HT-29 (cell line): ENCODE measurements at places on chromosomes 2 and 18. TPM values are rescaled to one million over a fixed set of nuclear protein-coding genes. Genes with fewer than 3 reads are reported as not detected.

GRCh38 chr2:143231254-143231645, 102.0 kb downstream of the ARHGAP15 start:
- no peak for DNase-seq

GRCh38 chr2:88824951-88825350, 133.5 kb downstream of the RPIA start:
- DNase-seq: no peak

DNA sequence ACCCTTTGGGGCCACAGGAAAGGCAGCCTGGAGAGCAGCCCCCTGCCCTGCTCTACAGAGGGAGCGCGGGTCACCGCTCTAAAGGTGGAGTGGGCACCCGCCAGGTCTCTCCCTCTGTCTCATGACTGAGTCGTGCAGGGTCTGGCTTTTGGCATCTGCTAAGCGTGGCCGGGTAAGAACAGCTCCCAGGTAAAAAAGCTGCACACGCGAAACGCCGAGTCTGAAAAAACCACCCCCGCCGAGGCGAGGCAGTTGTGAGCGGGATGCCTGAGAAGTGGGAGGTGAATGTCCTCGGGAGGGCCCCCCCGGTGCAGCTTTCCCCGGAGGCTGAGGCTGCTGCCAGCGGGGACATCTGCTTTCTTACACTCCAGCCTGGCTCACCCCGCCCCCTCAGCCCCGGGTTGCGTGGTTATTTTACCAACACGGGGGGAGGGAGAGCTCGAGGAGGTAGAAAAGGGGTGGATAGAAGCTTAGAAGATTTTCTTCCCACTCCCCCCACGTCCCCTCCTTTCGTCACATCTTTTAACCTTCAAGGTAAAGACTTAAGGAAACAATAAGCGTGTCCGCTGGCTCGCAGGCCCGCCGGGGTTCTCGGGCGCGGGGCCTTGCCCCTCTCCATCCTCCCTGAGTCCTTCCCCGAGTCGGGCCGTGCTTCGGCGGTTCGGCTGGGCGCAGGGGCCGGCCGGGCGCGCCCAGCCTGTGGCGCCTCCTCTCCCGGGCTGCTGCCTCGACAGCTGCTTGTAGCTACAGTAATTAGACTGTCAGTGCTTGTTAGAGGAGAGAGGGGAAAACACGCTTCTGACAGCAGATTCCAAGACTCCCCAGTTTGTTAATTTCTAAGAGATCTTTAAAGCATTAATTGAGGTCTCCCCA, 70.6 kb upstream of the PSMD14 start:
- no peak for DNase-seq

- DNase-seq: no peak
These were observed 21.6 kb upstream of the SLC40A1 start for GRCh38 chr2:189602233-189602632.

Gene TRIM54
- 5.8 and 7.1 TPM in 2 replicates for total RNA-seq

Gene ABHD1
- not detected in 2 replicates for total RNA-seq

Gene LRATD1
- total RNA-seq: 0.69 and 1.1 TPM in 2 replicates

Gene CHMP1B
- 47.1 and 51.8 TPM in 2 replicates for total RNA-seq
